Stimulated activated memory B cell treated with anti-CD40 and anti-IgM and Interleukin-4, amounts not matched to agents 10 μg/mL and 1 μg/mL and 100 μg/mL, for 72 hours (primary cell): ENCODE measurements at places on chromosomes 3 and 15.
A peak's percentile ranks its signal among the peaks of the same experiment; 100 is the strongest.

- no peak for ATAC-seq
These were observed 62.9 kb downstream of the EFCAB12 start for GRCh38 chr3:129365296-129366136.

GRCh38 chr15:71366926-71367325 lies 251.7 kb downstream of the THSD4 start:
- ATAC-seq: no peak

DNA sequence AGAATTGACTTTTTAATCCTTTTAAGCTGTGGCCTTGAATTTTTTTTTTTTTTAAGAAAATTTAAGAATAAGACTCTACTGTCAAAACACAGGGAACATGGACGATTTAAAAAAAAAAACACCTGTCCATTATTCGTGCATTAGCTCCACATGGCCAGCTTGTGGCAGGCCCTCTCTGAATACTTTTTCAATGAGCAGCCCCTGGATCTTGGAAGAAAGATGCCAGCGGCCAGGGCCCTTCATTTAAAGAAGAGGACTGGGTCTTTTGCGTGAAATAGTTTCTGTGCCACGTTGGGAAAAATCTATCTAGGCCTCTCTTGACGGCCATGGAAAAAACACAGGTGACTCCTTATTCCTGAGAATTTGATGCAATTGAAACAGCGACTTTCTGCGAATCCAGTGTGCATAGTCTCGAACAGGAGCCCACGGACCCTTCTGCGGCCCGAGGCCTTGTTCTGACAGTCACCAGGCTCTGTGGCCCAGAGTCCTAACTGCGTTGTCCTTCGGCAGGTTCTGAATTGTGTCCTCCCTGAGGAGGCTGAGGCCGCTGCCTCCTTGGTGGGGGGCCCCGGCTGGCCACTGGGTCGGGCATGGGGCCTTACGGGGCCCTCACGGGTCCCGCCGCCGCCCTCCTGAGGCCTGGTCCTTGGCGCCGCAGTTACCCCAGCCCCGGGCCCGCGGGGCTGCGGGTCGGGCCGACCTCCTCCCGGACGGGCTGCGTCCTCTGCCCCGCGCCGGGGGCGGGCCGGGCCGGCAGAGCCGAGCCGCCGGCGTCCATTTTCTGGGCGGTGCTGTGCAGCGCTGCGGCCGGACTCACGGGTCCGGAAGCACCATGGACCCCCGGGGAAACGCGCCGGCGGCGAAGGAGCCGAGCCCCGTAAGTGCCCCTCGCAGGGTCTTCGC lies 33.5 kb downstream of the ZBTB38 start:
- peak; percentile 89 for ATAC-seq

DNA sequence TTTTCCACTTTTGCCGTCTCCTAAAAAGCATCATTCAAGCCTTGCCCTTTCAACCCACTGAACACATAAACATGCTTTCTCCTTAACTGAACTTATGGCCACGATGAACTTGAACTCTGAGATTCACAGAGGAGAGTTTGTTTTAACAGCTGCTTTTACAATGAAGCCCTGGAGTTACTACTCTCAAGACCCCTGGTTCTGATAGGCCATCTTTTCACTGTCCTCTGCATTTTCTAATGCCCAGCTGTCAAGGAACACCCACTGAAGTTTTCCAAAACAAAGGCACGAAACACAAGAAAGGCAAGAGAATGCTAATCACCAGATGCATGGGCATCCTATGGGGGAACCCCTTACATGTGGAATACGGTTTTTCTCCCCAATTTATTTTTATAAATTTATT lies 100.8 kb downstream of the ADAMTS9 start:
- no peak for ATAC-seq

DNA sequence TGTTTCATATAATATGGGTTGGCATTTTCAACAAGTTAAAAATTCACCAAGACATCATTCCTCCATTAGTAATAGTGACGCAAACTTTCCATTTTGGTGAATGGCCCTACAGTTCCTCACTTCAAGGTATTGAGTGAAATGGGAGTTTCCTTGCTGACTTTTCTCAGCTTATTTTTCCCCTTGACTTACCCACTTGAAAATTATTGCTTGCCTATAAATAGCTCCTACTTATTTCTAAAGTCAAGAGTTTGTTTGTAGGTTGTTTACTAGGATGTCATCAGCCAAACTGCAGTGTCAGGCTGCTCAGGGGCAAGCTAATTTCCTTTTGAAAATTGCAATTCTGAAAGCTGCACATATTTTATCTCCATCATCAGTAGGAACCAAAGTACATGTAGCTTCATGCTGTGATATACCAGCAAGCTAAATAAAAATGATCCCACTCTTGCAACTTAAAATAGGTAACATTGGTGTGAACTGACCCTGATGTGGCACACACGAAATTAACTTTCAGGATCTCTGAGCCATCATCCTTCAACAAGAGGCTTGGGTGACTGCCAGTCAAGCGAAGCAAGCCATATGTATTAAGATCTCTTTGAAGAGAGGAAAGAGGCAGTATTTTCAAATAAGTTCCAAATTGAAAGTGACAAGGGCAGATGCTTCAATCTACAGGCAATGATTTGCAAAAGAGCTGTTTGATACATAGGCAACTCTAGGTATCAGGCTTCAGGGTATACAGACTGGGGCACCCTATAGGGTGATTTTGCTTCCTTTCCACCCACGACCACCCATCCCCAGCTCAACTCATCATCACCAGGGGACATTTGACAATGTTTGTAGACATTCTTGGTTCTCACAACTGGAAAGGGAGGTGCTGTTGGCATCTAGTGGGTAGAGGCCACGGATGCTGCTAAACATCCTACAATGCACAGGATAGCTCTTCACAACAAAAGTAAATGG lies 66.8 kb upstream of the RASGRP1 start:
- no peak for ATAC-seq

- ATAC-seq: peak; percentile 64
These were observed 15.5 kb downstream of the BMF start for GRCh38 chr15:40092979-40093869.

DNA sequence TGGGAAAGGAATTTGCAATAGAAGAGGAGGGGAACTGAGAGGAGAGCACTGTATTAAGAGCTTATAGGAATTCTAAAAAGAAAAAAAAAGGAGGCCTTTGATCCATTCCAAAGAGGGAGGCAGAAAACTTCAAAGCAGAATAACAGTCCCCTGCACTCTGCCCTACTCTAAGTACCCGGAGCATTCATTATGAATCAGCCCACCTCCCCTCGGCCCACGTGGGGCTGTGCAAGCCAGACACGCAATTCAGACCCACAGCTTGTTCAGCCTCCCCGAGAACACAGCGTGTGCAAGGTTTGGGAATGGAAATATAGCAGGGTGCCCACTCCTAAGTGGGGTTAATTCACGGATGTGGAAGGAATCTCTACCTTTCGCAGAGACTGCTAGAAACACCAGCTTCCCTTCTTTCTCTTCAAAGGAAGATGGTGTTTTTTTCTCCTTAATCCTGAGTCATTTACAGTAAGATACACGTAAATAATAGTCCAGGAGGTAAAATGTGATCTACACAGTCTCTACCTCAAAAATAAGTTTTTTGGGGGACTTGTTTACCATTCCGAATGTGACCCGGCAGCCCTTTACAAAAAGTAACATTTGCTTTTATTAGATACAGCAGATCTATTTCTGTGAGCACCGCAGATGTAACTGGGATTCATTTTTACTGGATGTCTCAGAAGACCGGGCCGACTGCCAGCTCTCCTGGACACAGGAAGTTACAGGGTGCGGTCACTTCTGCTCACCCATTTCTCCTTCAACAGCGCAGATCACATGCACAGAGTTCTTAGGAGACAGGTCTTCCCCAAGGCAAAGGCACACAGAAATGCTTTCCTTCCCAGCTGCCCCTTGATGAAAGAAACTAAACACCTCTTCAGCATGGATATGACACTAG lies 768.5 kb upstream of the CFAP20DC start:
- no peak for ATAC-seq

- ATAC-seq: peak; percentile 62
These were observed 6.7 kb downstream of the P2RY12 start for GRCh38 chr3:151377768-151378385.

- ATAC-seq: no peak
These were observed 288.9 kb downstream of the FAM43A start for GRCh38 chr3:194974468-194975135.
